ENCODE measurements at places on chromosomes 13 and 19. TPM values are rescaled to one million over a fixed set of nuclear protein-coding genes. Genes with fewer than 3 reads are reported as not detected.

The SPATA13 gene
- total RNA-seq, result 13.4 TPM

The ZNF816 gene
- total RNA-seq, result 12.9 TPM

The LRRC8E gene
- 7.4 TPM for total RNA-seq

The GEMIN7 gene
- total RNA-seq, result 21.1 TPM

The SRRM5 gene
- 0.17 TPM for total RNA-seq

The F2RL3 gene
- not detected for total RNA-seq

The MADCAM1 gene
- total RNA-seq, result 0.15 TPM

The CGB8 gene
- total RNA-seq, result not detected

The TNNI3 gene
- not detected for total RNA-seq

The POU2F2 gene
- 0.17 TPM for total RNA-seq

The APC2 gene
- total RNA-seq, result 0.83 TPM

The BLVRB gene
- total RNA-seq, result 179 TPM

The ZNF729 gene
- total RNA-seq, result not detected

The ZNF304 gene
- 12.6 TPM for total RNA-seq

The MYPOP gene
- 2.5 TPM for total RNA-seq

The ITGBL1 gene
- total RNA-seq, result 70.7 TPM

The MYDGF gene
- 175 TPM for total RNA-seq

The ATP4B gene
- not detected for total RNA-seq

The IGFL2 gene
- total RNA-seq, result not detected

The ZNF497 gene
- total RNA-seq, result 0.87 TPM

The ZNF44 gene
- total RNA-seq, result 10.4 TPM

The STOML3 gene
- total RNA-seq, result not detected

The ZFP82 gene
- 8.9 TPM for total RNA-seq

The ZNF813 gene
- 3.5 TPM for total RNA-seq

The ZNF547 gene
- total RNA-seq, result 7.0 TPM

The CPAMD8 gene
- 3.5 TPM for total RNA-seq

The MEDAG gene
- total RNA-seq, result 101 TPM

The SYNE4 gene
- total RNA-seq, result 0.50 TPM

The SIGLEC14 gene
- not detected for total RNA-seq

The PCP2 gene
- total RNA-seq, result not detected

The CLIP3 gene
- total RNA-seq, result 30.8 TPM

The CADM4 gene
- total RNA-seq, result 3.8 TPM

The CALR gene
- total RNA-seq, result 1,350 TPM

The CLC gene
- total RNA-seq, result not detected

The SPTBN4 gene
- total RNA-seq, result 18.4 TPM

All from smooth muscle cell of trachea (primary cell).